ENCODE measurements at places on chromosomes 7 and 10. TPM values are rescaled to one million over a fixed set of nuclear protein-coding genes. Genes with fewer than 3 reads are reported as not detected.

PIK3CG gene
- total RNA-seq, result 2.5 TPM

DNA sequence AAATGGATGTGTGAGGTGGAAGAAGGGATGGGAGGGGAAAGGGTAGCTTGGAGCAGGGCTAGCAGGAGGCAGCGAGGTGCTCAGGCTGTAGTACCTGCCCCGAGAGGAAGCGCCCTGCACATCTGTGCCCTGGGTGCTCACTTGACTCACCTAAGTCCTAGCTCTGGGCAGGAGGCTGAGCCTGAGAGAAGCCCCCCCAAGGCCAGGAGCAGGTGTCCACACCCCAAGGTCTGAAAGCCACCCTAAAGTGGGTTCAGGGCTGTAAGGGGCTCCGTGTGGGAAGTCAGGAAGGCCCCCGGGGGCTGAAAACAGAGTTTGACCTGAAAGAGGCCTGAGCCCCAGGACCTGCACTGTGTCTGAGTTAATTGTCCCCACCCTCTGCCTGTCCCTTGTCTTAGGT is 95.8 kb upstream of the PODXL start:
- peak; percentile 40 for DNase-seq

- DNase-seq, result no peak
Measured at GRCh38 chr7:30396389-30396788, 82.2 kb downstream of the NOD1 start.

DNA sequence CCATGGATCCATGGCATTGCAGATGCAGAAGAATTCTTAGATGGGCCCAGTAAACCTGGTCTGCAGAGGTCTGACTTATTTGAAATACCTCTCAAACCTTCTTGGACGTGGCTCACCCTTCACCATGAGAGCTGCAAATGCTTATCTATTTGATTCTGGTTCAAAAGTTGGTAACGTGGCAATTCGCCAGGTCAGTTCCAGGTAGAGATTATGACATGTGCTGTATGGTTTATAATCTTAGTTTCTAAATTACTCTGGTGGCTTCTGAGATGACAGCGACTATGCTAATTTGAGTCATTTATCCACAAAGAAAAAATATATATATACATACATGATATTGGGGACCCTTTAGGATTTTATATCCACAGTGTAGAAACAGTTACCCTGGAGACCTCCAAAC is 68.8 kb downstream of the NRP1 start:
- DNase-seq, result no peak

CRHR2 gene
- total RNA-seq, result 0.35 TPM

- DNase-seq, result no peak
Measured at GRCh38 chr10:99996671-99997648, 12.8 kb downstream of the DNMBP start.

HOXA1 gene
- not detected for total RNA-seq

DNA sequence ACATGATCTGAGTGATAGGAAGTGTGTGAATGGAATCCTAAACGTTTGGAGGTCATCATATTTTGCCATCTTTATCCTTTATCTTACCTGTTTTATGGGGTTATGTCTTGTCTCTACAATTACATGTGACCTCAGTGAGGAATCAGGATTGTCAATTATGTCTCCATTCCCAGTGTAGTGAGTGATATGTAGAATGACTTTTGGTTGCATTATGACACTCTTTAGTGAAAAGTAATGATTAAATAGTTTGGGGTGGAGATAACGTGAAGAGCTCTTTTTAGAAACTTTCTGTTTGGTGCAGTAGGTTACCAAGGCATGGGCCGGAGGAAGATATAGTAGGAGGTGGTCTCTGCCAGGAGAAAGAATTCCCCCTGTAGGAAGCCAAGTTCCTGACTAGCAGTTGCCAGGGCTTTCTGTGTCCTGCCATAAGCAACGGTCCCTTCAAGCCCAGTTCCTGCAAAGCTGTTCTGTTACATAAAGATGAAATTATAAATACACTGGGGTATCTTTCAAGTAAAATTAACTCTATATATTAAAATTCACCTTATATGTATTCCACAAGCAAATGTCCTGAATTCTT is 228.2 kb downstream of the NSUN6 start:
- no peak for DNase-seq

DNA sequence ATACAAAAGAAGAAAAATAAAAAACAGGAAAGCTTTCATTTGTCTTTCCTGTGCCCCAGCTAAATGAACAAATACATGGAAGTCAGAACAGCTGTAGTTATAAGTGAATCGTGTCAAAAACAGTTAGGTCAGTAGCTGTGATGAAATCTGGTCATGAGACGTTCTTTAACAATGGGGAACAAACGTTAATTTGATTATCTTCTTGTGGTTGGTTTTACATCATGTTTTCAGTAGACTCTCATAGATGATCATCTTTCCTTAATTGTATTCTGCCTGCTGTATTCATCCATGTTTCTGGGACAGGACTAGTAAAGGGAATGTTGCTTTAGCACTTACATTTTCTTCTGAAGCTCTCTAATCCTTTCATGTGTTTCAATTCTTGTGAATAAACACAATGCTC is 97.0 kb downstream of the PCLO start:
- DNase-seq, result no peak

RBM20 gene
- total RNA-seq, result 103 TPM

DNA sequence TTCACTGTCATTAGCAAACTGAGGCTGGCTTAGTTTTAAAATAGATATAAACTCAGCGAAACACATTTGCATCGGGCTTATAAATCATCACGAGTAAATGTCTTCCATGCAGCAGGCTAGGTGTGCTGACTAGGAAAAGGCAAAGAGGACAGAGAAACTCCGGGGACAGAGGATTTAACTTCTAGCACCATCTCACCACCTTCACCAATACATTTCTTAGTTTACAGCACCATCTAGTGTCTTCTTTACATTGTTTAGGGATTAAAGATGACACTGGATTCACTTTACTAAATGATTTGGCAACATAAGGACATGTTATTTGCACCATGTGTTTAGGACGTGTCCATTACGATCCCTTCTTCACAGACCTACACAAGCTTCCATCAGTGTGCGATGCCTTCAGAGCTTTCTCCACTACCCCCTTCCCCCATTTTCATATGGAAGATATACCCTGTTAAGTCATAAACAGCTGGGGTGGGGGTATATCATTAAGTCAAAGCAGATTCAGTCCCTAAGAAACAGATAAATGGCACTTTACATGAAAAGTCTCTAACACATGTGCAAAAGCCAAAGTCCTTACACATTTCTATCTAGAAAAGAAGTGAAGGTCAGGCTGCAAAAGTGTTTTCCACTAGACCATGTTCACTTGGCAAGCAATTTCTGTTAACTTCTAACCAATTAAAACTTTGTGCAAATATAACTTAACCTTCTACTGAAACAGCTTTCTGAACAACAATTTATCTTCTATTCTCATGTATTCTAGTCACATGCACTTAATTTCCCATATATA is 103.3 kb downstream of the GRB10 start:
- no peak for DNase-seq

DNA sequence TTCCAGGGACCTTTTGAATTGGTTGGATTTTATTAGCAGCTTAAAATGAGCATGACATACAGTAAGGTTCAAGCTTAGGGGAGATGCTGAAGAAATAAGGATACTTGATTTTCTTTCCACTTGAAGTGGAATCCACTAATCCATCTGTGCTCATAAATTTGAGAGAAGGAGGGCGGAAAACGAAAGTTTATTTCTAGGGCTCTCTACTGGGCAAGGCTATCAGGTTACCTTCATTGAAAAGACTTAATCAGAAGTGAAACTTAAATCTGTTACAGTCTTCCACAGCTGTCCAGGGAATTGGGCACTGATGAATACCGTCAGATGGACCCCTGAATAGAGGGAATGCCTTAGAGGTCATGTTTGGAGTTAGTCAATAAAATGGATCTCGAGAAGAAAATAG is 21.8 kb downstream of the AUTS2 start:
- DNase-seq, result no peak

PHKG1 gene
- total RNA-seq, result 31.2 TPM

DNA sequence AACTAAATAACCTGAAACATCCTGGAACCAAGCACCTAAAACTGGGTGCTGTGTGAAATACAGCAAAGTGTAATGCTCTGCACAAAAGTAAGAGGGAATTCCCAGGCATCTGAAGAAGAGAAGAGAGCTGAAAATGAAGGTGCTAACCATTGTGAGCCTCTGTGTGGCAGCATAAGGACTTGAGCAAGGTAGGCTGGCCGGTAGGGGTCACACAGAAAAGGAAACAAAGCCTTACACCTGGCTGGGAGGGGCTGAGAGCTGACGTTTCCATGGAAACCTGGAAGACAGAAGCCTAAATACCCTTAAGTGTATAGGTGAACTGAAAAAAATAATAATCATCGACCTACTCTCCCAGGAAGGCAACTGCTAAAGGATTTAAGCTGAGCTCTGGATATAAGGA is 48.6 kb downstream of the CUL1 start:
- no peak for DNase-seq

LBX1 gene
- not detected for total RNA-seq

DNA sequence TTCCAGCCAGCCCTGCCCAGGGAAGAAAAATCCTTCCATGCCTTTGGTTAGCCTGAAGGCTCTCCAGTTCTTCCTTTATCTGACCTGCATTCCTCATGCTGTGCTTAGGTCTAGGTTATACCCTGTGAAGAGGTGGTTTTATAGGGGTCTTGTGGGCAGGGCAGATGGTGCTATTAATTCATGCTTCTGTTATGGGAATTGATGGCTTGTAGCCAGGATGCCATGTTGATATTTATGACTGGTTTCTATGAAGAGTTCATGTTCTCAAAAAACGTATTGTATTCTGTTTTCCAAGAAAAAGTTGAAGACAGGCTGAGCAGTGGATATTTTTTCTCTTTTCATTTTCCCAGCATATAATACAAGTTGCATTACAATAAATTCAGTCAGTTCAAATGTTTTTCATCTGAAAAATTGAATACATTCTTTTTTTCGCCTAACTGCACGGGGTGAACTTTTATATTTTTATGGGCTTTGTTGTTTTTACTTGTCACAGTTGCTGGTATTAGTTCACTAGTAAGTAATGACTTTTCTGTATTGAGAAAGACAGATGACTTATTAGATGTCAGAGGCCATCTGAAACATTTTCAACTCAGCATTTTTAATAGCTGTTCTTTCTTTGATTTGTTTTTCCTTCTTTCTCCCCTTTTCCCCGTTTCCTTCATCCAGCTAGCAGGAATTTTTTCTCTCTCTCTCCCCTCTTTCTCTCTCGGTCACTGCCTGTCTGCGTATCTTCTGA is 322.8 kb downstream of the LRMDA start:
- DNase-seq, result no peak

CRYGN gene
- total RNA-seq, result not detected

Data from Right ventricle myocardium inferior (tissue), 1 donor.